Fibroblast of upper back skin (primary cell): ENCODE measurements at places on chromosomes 11 and 22.

DNA sequence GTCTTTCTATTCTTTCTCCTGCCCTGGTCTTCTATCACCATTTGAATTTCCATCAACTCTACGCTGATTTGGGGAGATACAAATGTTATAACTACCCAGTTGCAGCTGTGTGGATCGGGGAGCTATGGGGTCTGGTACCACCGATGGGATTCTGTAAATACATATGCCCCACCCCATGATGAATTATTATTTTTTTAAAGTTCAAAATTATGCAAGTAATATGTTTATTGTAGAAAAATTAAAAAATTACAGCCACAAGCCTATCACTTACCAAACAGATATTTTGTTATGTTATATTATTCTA lies 52.4 kb upstream of the CLMP start:
- no peak for DNase-seq

GRCh38 chr11:127074151-127074761 lies 73.7 kb upstream of the KIRREL3 start:
- DNase-seq: peak; percentile 76

GRCh38 chr11:1126491-1126926 lies 31.2 kb upstream of the MUC5AC start:
- DNase-seq: no peak

DNA sequence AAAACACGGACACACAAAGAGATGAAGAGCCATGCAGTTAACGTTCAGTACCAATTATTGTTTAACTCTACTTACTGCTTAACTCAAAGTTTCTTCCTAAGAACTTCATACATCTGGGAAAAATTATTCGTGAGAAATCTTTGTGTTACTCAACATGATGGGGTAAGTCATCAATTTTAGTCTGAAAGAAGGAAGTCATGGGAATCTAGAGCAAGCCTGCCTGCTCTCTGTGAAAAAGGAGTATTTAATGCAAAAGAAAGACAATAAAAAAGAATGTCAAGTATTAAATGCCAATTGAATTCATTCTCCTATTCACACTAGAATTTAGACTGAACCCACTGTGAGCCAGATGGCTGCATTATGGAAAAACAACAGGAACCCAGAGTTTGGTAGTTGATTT lies 16.0 kb downstream of the TMEM123 start:
- DNase-seq: peak; percentile 75

GRCh38 chr22:28137036-28137435 lies 218.0 kb upstream of the PITPNB start:
- DNase-seq: no peak

DNA sequence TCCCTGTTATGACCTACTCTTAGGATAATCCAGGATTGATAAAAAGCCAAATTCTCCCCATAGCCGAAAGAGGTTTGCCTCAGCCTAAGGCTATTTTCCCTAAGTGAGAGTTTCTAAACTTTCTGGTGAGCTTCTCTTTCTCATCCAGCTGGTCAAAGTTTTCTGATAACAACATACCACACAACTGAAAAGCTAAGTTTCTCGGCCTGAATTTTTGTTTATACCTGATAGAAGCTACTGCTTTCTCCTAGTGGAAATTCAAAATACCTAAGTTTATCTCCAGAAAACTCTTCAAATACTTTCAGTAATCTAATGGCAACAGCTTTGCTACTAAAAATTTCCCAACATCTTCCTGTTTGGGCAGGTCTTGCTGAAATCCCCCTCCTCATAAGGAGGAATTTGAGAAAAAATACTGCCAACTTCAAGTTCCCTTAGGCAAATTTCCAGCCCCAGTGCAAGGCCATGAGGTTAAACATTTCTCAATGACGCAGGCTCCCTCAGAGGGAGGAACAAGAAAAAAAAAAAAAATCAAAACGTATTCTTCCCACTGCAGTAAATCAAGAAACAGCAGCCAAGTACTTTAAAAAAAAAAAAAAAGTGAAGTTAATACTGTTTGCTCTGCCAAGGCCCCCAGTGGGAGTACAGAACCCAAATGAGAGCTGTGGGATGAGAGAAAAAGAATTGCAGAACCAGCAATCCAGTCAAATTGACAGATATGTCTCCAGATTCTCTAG lies 127.0 kb downstream of the MRTFA start:
- peak; percentile 93 for DNase-seq

- DNase-seq: no peak
Observed at GRCh38 chr11:33893711-33894397, 2.0 kb upstream of the LMO2 start.

DNA sequence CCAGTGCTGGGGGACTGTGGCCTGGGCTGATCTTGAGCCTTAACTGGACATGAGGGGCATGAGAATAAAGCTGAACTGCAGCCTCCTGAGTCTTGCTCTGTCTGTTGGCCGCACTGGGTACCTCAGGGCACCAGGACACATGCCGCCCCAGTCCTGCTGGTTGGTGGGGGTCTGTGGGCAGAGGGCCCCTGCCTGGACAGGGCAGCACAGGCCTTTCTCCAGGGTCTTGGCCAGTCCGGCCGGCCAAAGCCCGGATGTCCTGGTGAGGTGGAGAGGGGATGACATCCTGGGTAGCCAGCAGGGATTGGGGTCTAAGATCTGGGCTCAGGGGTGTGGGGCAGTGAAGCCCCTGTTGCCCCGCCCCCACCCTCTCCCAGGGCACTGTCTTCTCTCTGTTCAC lies 1.5 kb upstream of the RPS6KA4 start:
- no peak for DNase-seq

DNA sequence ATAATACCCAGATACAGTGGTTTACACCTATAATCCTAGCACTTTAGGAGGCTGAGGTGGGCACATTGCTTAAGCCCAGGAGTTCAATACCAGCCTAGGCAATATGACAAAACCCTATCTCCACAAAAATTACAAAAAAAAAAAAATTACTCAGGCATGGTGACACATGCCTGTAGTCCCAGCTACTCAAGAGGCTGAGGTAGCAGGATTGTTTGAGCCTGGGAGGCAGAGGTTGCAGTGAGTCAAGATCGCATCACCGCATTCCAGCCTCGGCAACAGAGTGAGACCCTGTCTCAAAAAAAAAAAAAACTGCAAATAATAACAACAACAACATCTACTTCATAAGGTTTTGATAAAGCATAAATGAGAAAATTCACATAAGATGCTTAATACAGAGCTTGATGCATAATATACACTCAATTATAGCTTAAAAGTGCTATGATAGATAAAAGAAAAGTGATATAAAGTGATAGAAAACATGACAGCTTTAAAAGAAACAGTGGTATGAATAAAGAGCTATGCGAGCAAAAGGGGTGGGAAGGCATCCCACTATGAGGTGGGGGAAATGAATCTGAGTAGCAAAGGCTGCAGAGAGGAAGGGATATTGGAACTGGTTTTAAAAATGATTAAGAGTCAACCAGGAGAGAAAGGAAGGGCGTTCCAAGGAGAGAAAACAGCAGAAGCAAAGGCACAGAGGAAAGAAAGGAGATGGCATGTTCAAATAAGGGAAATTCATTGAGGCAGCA lies 197.6 kb downstream of the KIF18A start:
- peak; percentile 85 for DNase-seq

DNA sequence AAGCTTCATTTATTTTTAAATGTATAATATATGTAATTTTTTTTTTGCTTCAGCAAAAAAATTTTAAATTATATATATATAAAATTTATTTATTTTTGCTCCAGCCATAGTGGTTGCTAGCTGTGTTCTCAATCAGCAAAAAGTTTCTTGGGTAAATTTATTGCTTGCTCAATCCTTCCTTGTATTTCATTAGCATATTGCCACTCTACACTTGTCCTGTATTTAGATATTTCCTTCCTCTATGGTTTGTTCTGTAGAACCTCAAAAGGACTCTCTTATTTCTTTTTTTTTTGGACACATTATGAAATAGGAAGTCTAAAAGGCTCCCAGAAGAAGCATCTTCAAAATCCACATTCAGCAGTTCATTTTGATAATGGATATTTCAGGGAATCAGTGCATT lies 2.3 kb downstream of the PTPRJ start:
- no peak for DNase-seq

DNA sequence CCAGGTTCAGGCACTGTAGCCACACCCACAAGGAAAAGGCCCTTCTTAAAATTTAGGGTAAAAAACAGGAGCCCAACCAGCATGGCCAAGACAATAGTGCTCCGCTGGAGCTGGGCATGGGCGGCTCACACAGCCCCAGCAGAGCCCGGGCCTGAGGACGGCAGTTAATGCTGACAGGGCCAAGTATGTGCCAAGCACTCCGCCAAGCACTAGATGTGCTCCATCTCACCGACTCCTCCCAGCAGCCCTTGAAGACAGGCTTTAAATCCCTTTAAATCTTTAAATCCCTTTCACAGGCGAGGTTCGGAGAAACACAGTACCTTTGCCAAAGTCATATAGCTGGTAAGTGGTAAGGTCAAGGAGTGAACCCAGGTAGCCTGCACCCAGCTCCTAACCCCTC lies 4.8 kb downstream of the ARFGAP2 start:
- no peak for DNase-seq

GRCh38 chr11:12289667-12290476 lies 87.5 kb upstream of the PARVA start:
- DNase-seq: no peak

GRCh38 chr11:5118893-5119292 lies 19.3 kb downstream of the OR52A5 start:
- DNase-seq: no peak

GRCh38 chr11:48384670-48385069 lies 18.4 kb upstream of the OR4C5 start:
- no peak for DNase-seq
